ENCODE measurements at places on chromosomes 7 and 10.

DNA sequence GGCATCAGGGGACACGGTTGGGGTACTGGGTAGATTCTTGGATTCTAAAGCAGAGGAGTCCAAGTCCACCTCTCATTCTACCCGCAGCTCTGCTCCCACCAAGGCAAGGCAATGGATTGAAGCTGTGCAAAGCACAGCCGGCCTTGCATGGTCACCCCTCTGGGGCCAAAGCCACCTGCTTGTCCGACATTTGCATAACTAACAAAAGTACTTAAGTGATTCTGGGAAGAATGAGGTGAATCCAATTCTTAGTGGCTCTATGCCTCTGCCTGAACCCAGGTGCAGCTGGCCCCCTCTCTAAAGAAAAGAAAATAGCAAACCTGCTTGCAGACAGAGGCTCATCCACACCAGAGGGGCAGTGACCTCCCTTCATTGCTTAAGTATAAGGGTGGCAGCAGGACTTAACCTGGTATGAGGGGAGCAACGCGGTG is 10.7 kb upstream of the COBL start:
- H3K36me3 ChIP-seq: no peaks in the 10 kb centered on the region
- H3K4me3 ChIP-seq: no peak overlapping the region
- no peaks in the 10 kb centered on the region for H3K4me1 ChIP-seq
- H3K27ac ChIP-seq: no peak overlapping the region
- peaks cover 13% of the 10 kb centered on the region for H3K27me3 ChIP-seq
- DNase-seq: no peak

GRCh38 chr10:68869623-68870022 is 31.5 kb upstream of the DDX50 start:
- no peaks in the 10 kb centered on the region for H3K27me3 ChIP-seq
- no peaks in the 10 kb centered on the region for H3K36me3 ChIP-seq
- H3K4me3 ChIP-seq: no peak overlapping the region
- peaks cover 21% of the 10 kb centered on the region for H3K4me1 ChIP-seq

DNA sequence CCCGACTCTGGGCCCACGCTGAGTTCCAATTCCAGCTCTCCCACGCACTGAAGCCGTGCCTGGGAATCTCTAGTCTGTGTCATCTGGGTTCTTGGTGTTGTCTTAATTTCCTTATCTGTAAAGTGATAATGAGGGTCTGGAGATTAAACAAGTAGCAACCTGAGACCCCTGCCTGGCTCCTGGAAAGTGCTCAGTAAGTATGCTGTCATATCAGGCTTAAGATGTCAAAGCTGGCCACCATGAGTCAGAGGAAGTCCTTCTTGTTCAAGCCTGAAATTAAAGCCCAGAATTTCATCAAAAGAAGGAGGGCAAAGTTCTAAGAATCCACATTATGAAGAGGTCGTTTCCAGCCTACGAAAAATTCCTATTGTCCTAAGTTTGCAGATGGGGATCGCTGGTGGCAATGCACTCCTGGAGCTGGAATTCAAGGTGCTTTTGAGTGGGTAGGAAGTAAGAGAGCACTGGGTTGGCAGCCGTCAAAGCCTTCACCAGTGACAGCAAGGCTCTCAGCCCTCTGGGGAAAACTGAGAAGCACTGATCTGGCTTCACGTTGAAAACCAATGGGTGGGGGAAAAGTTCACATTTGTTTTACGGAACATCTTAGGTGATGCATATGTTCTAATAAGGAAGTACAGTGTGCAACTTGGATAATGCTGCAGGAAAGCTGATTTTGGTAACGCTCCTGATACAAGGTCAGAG is 50.3 kb upstream of the NCAPG2 start:
- H3K4me3 ChIP-seq: no peak overlapping the region
- no peak overlapping the region for H3K27ac ChIP-seq
- peaks cover 17% of the 10 kb centered on the region for H3K36me3 ChIP-seq

- no peaks in the 10 kb centered on the region for H3K27me3 ChIP-seq
- no peak overlapping the region for H3K4me3 ChIP-seq
- no peaks in the 10 kb centered on the region for H3K36me3 ChIP-seq
- H3K27ac ChIP-seq: no peak overlapping the region
These were observed 509.1 kb downstream of the INHBA start for GRCh38 chr7:41193738-41194282.

DNA sequence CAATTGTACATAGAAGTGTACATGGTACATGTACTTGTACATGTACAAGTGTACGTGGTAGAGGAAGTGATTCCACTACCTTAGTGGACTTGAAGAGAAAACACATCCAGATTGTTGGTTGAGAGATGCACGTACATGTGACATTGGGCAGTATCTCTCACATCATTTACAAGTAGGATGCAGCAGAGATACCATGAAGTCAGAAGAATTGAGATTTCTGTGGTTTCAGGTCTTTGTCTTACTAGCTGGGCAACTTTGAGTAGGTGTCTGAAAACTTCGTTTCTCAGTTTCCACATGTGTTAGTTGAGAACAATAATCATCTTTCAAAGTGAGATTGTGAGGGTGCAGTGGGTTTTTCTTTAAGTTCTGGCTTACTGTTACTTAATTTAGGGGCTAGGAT is 21.5 kb downstream of the CLDN12 start:
- no peak for DNase-seq
- H3K4me1 ChIP-seq: no peaks in the 10 kb centered on the region
- no peaks in the 10 kb centered on the region for H3K27me3 ChIP-seq
- no peaks in the 10 kb centered on the region for H3K36me3 ChIP-seq
- no peak overlapping the region for H3K27ac ChIP-seq

GRCh38 chr7:24978843-24979469 is 1.0 kb downstream of the OSBPL3 start:
- no peak overlapping the region for H3K27ac ChIP-seq
- peaks cover 4% of the 10 kb centered on the region for H3K4me1 ChIP-seq
- H3K36me3 ChIP-seq: no peaks in the 10 kb centered on the region
- H3K27me3 ChIP-seq: peaks cover 24% of the 10 kb centered on the region

All from cardiac muscle cell (in vitro differentiated cells and primary cell).